ENCODE measurements at places on chromosomes 2 and 18. TPM values are rescaled to one million over a fixed set of nuclear protein-coding genes. Genes with fewer than 3 reads are reported as not detected.

DNA sequence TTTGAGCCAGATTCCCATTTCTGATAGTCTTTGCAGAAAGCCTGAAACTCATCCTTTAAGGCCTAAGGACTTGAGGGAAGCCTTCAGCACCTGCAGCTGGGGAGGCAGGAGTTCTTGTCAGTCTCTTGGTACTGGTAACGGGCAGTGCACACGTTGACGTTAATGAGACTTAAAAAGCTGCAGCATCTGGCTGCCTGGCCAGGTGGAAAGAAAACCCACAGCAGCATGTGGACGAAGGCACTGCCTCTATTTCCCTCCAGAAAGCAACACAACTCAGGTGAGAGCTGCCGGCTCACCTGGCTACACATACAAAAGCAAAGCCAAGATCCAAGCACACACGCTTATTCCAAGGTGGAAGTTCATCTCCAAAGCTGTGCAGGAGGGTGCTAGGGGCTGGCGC lies 178.8 kb downstream of the ANAPC1 start:
- no peak for DNase-seq

GRCh38 chr2:117536139-117536538 lies 278.4 kb upstream of the DDX18 start:
- no peak for DNase-seq

- DNase-seq: no peak
These were observed 635.0 kb upstream of the FANCL start for GRCh38 chr2:58876126-58876525.

DNA sequence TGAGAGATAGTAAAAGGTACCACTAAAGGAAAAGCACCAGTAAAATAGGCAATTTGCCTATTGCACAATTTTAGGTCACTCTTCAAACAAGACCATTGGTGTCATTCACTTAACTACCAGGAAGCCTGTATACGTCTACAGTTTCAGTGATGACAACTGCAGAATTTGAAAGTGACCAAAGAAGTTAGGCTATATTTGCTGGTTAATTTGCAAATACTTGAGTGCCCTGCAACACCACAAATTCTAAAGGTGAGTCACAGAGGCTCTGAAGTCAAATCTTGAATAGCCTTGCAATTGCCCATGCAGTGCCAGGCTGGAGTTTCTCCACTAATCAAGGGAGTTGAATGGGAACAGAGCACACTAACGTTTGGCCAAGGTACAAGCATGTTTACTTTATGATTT lies 128.7 kb upstream of the CCDC68 start:
- DNase-seq: no peak

DNA sequence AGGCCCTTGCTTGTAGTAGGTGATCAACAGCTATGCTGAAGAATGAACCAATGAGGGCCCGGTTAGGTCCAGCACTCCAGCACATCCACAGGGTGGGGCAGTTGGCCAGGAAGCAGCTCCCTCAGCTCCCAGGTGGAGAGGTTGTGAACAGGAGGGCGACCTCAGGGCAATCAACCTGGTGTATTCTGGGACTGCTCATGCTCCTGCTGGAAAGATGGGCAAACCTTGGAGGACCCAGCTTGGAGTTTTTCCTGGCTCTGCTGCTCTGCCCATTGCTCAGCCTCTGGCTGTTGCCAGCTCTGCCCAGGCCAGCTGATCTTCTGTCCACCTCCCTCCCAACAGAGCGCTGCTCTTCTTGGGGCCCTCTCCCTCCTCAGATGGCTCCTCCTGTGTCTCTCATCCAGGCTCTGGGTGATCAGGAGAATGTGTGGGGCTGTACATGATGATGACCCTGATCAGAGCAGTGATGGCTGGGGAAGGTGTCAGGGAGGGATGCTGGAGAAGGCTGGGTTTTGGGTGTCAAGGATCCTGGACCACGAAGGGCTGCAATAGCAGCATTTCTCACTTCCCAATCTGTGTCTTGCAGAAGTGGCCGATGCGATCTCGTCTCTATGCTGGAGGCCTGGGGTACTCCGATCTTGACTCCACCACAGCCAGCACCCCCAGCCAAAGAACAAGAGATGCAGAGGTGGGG lies 3.4 kb downstream of the TCF23 start:
- DNase-seq: no peak

DNA sequence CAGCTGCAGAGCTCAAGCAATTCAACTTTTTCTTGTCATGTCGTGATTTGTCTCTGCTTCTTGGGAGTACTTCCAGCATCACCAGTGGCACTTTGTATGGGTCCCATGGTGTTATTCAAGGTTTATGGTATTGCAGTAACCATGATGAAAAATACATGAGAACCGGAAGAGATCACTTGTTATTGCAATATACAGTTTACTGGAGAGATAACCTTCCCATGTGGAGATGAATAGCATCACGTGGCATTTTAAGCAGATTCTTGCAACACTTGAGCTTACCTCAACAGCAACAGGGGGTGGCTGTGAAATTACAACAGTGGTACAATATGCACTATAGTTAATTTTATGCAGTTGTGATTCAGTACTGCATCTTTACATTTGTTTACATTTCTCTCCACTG lies 97.4 kb downstream of the APOB start:
- no peak for DNase-seq

Gene CHRNG
- total RNA-seq: not detected
